Right atrium auricular region (tissue), 2 donors: ENCODE measurements at places on chromosomes 11 and 22. TPM values are rescaled to one million over a fixed set of nuclear protein-coding genes. Genes with fewer than 3 reads are reported as not detected.

POU2AF2 gene
- total RNA-seq: not detected

TBX1 gene
- total RNA-seq: 0.24 TPM

CABP7 gene
- not detected for total RNA-seq

KLHL35 gene
- 1.4 TPM for total RNA-seq

DUSP8 gene
- 24.5 TPM for total RNA-seq

PKP3 gene
- total RNA-seq: 1.0 TPM
